ENCODE measurements at places on chromosomes 1 and 21.
A peak's percentile ranks its signal among the peaks of the same experiment; 100 is the strongest.

DNA sequence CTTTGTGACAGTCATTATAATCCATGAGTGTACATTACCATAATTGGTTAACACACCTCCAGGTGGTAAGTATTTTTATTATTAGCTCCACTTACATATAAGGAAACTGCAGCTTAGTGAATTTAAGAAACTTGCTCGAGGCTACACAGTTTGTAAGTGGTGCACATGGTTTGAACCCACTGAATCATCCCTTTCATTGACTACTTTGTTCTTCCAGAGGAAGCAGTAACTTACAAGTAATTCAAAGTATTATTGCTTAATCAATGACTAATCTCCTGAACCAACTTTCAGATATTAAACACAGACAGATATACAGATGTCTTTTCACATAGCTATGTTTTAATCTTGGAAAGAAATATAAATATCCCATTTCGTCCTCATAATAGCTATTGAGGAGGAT is 18.7 kb upstream of the CLDN8 start:
- no peak for DNase-seq

GRCh38 chr1:42684139-42684538 is 1.9 kb downstream of the YBX1 start:
- DNase-seq: peak; percentile 33

DNA sequence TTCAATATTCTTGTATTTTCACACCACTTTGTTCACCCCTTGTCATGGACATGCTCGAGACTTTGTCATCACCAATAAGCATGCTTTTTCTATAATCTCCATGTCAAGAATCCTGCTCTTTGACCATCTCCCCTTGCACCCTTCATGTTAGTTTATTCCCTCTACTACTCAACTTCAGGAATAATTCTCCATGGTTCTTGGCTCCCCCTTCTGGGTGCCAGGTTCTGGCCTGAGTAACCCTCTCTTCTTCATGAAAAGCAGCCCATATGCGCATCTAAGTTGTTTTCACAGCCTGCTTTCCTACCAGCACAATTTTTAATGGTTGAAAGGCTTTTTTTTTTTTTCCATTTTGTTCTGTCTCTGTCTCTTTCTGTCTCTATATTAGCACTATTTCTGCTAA is 160.7 kb downstream of the LEPR start:
- no peak for DNase-seq

GRCh38 chr21:32101277-32101676 is 177.6 kb downstream of the MIS18A start:
- no peak for DNase-seq

DNA sequence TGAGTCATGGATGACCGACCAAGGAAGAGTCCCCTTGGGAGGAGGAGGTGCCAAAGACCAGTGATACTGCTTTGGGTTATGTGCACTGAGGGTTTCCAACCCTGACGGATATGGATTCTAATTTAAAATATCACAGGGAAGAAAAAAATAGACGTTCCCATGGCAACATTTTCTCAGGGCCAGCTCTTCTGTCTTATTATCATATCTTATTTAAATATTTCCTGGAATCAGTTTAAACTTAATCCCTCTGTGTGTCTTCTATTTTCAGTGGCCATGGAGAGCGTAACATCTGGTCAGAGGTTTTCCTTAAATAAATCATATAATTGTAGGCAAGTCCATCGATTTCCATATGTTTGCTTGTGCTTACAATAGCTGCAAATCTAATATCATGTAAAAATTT is 205.4 kb upstream of the FMN2 start:
- no peak for DNase-seq

GRCh38 chr21:44975720-44976555 is 36.1 kb downstream of the SLX9 start:
- no peak for DNase-seq

- DNase-seq: no peak
These were observed 85.0 kb downstream of the UROD start for GRCh38 chr1:45097079-45097478.

DNA sequence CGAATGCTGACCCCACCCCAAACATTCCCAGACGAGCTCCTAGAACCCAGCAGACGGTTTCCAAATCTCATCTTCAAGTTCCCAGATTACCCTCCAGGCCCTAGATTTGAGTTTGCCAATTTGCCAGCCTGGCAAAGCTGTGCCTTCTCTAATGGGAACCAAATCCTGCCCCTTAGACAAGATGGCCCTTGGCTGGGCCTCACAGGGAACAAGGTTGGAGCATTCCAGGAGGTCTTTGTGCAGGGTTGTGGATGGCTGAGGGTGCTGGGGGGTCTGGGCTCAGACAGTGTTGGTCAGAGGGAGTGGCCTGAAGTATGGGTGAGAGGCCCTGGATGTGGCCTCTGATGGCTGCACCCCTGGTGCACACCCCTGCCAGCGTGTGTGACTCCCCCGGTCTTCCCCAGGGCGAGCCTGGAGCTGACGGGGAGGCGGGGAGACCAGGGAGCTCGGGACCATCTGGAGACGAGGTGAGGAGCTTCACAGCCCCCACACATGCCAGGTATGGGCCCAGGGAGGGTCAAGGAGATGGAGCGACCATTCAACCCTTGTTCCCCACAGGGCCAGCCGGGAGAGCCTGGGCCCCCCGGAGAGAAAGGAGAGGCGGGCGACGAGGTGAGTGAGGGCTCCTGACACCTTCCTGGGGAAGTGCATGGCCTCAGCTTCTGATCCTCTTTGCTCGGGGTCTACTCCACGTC is 10.2 kb downstream of the COL6A1 start:
- DNase-seq: no peak

DNA sequence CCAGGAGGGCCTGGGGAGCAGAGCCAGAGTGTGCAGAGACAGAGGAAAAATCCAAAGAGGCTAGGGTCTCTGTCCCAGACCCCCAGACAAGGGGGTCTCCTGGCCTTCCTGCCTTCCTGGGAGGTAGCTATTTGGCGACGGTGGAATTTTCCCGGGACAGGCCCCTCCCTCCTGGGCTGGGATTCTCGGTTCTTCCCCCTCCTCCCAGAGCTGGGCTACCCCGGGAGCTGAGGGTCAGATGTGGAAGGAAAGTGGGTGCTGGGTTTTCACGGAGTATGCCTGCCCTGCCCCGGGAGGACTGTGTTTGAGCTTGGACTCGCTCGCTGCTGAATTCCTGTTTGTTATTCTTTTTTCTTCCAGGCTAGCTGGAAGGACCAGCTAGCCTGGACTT is 759 bp downstream of the AMPD2 start:
- DNase-seq: peak; percentile 58

DNA sequence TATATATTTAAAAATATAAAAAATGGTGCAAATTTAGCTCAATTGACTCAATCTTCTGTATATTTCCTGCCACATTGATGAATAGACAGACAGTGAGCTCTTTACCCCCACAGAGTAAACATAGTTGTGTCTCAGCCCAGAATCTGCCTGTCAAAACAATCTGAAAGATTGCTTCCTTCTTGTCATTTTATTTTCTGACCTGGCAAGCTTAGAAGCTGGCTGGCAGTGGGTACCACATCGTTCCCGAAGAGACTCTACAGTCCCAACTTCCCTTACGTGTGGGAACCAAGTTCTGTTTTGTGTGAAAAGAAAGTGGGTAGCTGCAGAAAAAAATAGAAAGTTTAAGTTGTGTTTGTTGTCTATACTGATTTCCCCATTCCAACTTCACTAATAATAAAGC is 629.3 kb upstream of the NEGR1 start:
- DNase-seq: no peak

DNA sequence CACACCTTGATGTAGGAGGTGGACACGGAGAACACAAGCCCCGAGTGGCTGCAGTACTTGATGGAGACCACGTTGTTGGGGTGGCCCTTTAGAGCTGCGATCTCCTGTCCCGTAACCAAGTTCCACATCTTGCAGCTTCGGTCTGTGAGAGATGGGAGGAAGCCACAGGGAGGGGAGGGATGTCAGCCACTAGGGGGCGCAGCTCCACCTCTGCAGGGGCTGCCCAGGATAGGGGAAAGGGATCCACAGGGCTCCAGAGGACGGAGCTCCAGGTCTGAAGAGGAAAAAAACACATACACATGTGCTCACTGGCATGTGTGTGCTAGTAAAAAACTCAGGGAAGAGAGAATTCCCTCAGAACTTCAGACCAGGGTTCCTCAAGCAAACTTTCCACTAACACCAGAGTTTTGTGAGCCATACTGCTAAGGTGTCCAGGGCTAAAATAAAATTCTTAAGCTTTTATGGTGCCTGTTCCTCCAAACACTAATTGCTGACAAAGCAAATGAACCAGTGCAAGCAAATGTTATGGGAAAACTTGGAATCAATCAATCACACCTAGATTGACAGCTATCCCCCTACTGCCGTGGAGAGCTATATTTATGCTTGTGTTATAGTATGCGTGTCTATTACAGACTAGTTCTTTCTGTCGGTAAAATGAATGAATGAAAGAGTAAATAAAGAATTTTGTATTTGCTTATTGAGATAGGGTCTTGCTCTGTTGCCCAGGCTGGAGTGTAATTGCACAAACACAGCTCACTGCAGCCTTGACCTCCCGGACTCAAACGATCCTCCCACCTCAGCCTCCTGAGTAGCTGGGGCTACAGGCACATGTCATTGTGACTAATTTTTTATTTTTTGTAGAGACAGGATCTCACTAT is 43.7 kb downstream of the KIF21B start:
- DNase-seq: peak; percentile 80

DNA sequence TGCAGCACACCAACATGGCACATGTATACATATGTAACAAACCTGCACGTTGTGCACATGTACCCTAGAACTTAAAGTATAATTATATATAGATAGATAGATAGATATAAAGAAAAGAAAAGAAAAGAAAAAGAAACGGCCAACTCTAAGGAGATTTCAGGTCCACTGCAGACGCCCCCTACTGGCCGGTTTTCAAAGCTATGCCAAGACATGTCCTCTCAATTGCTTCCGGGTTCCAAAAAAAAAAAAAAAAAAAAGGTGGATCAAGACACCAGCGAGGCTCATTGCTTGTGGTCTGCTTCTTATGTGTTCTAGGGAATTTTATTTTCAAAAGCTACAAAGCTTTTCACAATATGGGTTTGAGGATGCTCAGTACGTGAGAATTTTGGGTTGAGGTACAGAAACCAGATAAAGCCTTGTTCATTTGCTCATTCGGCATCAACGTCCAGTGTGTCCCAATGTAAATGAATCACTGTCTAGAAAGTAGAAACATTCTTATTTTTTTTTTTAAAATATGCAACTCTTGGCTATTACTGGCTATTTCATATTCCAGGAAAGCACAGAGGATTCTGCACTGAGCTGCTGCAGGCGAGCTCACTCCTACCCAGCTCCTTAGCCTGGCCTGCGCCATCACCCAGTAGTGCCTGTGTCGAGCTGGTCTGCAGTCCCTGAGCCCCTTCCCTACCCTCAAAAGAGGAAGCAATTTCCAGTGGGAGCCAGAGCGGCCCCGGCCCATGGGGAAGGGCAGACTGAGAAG is 643.0 kb downstream of the KIF26B start:
- no peak for DNase-seq

DNA sequence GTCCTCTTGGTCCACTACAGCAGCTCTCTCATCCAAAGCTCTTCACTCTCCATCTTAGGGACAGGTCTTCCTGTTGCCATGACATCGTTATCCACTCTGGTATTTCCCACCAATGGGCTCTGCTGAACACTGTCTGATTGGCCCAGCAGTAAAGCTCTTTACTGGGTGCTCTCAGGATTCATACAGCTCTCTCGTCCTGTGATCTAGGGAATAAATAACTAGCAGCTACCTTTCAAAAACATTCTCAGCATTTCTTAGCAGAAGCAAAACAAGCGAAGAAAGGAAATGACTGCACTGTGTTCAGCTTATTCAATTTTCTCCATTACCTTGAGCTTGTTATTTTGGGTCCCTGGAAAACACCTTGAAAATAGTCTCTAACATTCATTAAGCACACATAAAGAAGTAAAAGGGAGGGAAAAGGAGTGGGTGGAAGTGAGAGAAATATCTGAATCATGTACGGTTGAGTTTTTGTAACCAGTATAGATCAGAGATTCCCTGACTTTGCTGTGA is 163.4 kb upstream of the SGIP1 start:
- no peak for DNase-seq

Measured in SJCRH30 (cell line).